ENCODE measurements at places on chromosomes 7 and 10.
A peak's percentile ranks its signal among the peaks of the same experiment; 100 is the strongest.

GRCh38 chr7:80844916-80845315 lies 73.9 kb downstream of the SEMA3C start:
- no peak for DNase-seq

GRCh38 chr10:76287856-76288255 lies 856.4 kb downstream of the LRMDA start:
- peak; percentile 68 for DNase-seq

GRCh38 chr7:90163534-90163933 lies 9.3 kb downstream of the STEAP1 start:
- DNase-seq = no peak

- DNase-seq = no peak
Measured at GRCh38 chr7:144866189-144866588, 30.3 kb upstream of the TPK1 start.

DNA sequence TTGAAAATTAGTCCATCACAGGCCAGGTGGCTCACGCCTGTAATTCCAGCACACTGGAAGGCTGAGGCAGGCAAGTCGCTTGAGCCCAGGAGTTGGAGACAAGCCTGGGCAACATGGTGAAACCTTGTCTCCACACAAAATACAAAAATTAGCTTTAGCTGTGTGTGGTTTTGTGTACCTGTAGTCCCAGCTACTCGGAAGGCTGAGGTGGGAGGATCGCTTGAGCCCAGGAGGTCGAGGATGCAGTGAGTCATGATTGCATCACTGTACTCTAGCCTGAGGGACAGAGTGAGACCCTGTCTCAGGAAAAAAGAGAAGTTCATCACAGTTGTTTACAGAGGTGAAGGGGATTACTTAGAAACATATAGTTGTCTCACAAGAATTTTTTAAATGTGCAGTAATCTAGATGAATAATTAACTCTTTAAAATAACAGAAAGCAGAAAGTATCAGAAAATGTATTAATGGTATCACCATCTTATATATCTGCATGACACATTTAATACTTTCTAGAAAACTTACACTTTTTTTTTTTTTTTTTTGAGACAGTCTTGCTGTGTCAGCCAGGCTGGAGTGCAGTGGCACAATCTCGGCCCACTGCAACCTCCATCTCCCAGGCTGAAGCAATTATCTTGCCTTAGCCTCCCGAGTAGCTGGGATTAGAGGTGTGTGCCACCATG lies 8.9 kb downstream of the LCOR start:
- DNase-seq = no peak

- DNase-seq = no peak
Measured at GRCh38 chr7:35891004-35891830, 90.4 kb downstream of the SEPTIN7 start.

- peak; percentile 29 for DNase-seq
Measured at GRCh38 chr7:5234852-5235831, 45.1 kb downstream of the WIPI2 start.

DNA sequence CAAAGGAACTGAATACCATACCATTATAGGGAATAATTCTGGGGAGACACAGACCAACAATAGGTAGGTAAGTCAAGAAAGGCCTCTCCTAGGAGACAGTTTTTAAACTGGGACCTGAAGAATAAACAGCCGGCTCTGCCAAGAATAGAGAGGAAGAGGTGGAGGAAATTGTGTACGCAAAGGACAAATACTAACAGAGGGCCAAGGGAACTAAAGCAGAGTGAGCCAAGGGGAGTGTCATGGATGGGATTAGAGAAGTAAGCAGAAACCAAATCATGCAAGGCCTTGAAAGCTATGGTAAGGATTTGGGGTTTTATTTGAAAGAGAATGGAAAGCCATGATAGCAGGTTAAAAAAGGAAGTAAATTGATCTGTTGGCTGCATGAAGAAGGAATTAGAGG lies 18.1 kb upstream of the ITGB8 start:
- no peak for DNase-seq

DNA sequence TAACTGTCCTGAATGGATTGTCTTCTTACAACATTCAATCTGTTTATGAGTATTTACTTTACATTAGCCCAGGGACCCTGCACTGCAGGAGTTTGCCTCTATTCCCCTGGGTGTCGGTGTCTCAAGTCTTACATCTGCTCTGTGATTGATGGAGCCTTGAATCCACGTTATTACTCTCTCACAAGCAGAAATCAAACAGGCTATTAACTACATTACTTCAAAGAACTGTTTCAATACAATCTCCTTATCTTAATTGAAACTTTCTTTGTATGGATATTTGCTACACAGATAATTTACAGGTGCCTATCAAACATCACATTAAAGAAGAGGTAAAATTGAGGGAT lies 3.1 kb upstream of the ARID5B start:
- no peak for DNase-seq

DNA sequence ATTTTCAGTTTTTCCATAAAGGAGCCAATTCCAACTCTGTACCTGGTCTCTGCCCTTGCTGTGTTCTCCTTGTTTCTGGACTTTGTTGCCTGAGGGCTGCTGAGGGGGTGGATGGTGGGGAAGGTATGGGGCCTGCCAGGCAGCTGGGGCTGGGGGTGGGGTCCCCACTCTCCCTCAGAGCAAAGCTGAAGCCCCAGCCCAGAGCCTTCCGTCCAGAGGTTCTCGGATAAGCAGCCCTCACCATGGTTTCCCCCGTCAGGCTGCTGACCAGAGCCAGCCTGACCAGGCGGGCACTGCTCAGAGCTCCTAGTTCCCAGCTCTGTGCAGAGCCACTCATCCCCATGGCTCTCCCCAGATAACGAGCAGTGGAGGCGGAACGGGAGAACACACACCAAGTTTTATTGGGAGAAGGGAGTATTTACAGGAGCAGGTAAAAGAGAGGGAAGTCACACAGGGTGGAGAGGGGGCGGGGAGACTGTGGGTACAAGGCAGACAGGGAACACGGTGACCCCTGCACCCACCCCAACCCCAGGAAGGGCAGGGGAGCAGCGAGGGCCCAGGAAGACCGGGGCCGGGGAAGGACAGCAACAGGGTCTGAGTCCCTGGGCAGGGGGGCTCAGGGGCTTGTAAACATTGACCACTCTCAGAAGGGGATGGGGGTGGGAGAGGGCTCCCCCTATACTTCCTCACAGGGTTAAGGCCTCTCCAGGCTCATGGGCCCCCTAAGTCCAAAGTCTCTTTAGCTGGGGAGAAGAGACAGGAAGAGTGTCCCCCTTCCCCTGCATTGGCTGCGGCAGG lies 5.8 kb downstream of the GNB2 start:
- no peak for DNase-seq

DNA sequence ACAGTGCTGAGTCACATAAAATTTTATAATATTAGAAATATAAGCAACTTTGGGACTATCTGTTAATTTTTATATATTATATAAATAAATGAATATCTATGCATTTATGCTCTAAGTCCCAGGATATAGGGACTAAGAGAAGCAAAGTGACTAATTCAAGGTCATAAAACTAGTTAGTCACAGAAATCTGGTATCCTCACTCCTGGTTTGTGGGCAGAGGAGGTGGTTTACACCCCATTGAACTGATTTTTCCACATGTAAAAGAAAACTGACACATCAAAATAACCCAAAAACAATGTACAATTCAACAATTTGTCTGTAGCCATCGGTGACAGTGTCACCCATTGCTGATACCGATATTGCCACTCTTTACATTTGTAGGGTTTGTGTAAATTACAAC lies 3.0 kb downstream of the PCLO start:
- no peak for DNase-seq

DNA sequence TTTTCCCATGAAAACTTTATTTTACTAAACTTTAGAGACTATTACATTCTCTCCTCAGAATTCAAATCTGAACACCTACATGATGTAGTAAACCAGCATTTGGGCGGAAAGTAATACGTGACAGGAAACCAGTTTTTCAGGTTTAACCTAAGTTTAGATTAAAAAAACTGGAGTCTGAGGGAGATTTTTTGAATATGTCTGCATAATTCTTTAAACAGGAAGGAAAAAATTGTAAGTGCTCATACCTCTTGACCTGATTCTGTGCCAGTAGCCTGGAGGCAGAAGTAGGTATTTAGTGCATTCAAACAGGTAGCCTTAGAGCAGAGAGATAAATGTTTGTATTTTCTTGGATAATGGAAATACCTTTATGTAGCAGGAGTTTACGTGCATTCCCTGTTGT lies 224.3 kb downstream of the MDFIC start:
- no peak for DNase-seq

GRCh38 chr7:47817917-47818316 lies 130.3 kb downstream of the PKD1L1 start:
- peak; percentile 18 for DNase-seq

GRCh38 chr10:69473304-69473990 lies 22.2 kb downstream of the TSPAN15 start:
- DNase-seq = no peak

DNA sequence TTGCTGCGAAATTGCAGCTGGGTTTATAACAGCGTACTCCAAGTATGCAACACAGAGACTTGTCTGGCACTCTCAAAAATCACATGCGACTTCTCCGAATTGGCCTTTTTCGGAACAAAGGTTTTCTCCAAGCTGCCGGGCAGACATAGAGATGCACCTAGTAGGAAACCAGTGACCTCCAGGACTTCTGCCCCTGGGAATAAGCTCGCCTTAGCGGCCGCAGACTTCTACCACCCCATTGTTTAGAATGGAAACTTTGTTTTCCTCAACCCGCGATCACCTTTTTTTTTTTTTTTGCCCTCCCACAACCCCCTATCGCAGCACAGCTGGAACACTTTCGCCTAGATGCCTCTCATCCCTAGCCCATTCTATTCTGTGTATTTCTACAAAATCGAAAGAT lies 4.9 kb upstream of the HOXA10 start:
- DNase-seq = no peak

DNA sequence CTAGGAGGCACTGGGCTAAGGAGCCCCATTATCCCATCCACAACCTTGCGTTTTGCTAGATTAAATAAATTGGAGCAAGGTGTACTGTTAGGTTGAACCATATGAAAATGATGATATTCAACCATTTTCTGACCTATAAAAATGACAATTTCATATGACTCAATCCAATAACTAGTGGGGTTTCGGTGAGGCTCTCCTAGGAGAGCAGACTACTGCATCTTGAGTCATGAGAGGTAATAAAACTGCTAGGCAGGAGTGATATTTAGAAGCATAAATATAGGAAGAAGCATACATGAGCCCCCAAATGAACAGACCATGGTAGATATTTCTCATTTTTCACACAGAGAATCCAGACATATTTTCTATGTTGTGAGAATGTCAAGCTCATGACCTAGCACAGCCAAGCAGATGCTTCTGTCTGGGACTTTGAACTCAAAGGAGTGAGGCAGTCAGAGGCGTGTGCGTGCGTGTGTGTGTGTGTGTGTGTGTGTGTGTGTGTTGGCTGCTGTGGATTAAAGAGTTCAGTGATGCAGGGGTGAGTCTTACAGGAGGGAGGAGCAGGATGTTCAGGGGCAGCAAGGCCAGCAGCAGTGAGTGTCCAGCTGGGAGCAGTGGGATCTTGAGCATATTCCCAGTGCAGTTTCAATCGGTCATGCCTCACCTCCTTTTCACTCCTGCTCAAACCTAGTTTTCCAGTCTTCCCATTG lies 17.8 kb upstream of the WDR11 start:
- DNase-seq = no peak

DNA sequence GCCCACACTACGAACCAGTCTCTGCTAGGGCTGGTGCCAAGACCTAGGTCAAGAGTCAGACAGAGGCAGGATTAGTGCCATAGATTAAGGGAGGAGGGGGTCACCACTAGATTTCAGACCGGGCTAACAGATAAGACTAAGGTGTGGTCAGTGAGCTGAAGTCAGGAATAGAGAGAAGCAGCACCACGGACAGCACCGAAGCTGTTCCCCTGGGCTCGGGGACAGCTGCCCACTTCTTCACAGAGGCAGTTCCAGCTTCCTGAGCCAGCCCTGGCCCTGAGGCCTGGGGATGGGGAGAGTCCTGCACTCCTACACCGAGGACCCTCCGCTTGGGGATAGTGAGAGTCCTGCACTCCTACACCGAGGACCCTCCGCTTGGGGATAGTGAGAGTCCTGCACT lies 11.2 kb upstream of the JAKMIP3 start:
- no peak for DNase-seq

GRCh38 chr7:8035192-8035591 lies 66.6 kb downstream of the GLCCI1 start:
- DNase-seq = no peak

GRCh38 chr10:102710609-102711008 lies 3.6 kb downstream of the ARL3 start:
- peak; percentile 77 for DNase-seq

DNA sequence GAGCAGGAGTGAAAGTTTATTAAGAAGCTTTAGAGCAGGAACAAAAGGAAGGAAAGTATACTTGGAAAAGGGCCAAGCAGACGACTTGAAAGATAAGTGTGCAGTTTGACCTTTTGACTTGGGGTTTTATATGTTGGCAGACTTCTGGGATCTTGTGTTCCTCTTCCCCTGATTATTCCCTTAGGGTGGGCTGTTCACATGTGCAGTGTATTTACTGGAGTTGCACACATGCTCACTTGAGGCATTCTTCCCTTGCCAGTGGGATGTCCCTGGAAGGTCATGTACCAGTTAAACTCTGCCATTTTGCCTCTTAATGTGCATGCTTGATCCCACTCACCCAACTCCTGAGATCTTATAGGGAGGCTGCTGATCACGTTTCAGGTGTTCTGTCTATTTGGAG lies 23.4 kb upstream of the ARHGAP12 start:
- no peak for DNase-seq

- peak; percentile 64 for DNase-seq
Measured at GRCh38 chr7:28166982-28167715, 13.4 kb downstream of the JAZF1 start.

- DNase-seq = no peak
Measured at GRCh38 chr7:151666886-151667285, 147.2 kb upstream of the RHEB start.

- DNase-seq = peak; percentile 83
Measured at GRCh38 chr7:77887567-77887966, 89.0 kb downstream of the PHTF2 start.

- DNase-seq = no peak
Measured at GRCh38 chr10:4231439-4231838, 446.4 kb upstream of the KLF6 start.

GRCh38 chr7:29561271-29561670 lies 2.4 kb upstream of the PRR15 start:
- no peak for DNase-seq

GRCh38 chr7:70698219-70698832 lies 433.6 kb upstream of the GALNT17 start:
- peak; percentile 70 for DNase-seq

GRCh38 chr7:74134117-74134620 lies 40.0 kb upstream of the EIF4H start:
- no peak for DNase-seq

- no peak for DNase-seq
Measured at GRCh38 chr7:132102391-132102790, 473.9 kb downstream of the PLXNA4 start.

GRCh38 chr10:21340331-21340730 lies 185.2 kb downstream of the SKIDA1 start:
- DNase-seq = peak; percentile 49

DNA sequence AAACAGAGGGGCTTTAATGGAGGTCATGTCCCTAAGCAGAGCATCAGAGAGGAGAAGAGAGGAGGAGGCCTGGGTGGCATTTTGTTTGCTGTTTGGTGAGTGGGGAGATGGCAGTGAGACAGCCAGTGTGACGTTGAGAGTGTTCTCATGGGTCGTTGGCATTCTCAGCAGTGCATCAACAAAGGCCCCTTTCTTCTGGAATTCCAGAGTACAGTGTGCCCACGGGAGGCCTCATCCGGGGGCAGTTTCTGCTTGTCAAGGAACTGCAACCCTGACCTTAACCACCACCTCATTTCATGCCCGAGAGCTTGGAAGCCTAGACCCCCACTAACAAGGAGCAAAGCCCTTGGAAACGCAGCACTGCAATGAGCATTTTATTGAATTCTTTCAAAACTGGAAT lies 92.9 kb downstream of the CELF2 start:
- no peak for DNase-seq

Measured in AG10803 (cell line).